ENCODE measurements at places on chromosomes 7 and 10.

DNA sequence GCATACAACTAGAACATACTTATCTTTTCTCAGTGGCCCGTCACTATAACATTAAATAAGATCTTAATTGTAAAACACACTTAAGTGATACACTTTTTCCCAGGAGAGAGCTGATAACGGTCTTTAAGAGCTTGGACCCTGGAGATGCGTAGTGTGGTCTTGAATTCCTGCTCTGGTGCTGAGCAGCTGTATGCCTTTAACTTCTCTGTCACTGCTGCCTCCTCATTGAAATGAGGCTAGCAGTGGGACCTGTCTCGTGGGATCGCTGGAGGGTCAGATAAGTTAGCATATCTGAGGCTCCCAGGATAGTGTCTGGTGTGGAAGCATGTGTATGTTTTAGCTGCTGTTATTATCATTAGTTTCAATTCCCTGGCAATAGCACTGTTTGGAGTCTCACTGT, 194.9 kb downstream of the SDK1 start:
- DNase-seq: no peak

GRCh38 chr10:128875956-128876736, 590.9 kb upstream of the MGMT start:
- DNase-seq: no peak

DNA sequence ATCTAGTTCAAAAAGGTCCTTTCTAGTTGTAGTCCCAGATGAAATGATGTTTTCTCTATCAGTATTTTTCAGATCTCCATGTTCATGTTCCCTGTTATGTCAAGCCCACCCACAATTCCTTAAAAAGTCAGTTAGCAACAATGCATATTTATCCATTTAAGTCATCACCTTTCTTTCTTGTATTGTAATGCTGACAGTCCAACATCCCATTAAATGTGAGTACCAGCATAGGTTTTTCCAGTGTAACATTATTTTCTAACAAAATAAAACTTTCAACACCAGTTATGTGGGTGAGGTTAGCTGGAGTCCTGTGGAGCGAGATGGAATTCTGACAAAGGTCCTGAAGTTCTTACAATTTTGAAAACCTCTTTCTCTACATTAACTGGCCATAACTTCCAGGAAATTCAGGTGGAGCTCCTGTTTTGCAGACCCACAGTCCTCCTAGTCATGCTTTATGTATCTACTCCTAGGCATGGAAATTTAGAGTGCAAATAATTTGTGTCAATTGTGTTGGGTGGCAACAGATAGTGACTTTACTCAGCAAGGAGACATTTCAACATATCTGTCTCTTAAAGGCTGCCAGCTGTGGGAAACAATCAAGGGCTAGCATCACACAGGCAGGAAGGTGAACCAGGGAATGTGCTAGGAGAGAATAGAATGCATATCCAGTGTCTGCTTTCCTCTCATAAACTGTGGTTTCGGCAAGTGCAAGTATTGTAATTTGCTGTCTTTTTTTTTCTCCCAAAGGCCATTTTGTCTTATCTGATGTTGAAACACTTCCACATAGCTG, 162.6 kb downstream of the MTERF1 start:
- no peak for DNase-seq

DNA sequence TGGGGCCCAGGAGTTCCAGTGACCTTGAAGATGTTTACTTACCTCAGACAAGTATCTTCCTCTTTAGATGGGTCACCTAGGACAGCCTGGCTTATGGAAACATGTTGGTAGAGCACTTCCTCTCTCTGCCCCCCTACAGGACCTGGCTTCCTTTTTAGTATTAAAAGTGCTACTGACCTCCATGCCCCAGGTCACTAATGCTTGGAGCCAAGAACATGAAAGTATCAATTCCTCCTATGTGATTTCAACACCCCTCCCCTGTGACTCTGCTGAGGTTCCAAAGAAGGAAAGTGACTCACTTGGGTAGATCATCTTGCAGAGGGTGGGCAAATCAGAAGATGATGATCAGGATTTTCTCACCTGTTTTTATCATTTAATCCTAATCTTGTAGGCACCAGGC, 125.3 kb upstream of the CCDC6 start:
- no peak for DNase-seq

DNA sequence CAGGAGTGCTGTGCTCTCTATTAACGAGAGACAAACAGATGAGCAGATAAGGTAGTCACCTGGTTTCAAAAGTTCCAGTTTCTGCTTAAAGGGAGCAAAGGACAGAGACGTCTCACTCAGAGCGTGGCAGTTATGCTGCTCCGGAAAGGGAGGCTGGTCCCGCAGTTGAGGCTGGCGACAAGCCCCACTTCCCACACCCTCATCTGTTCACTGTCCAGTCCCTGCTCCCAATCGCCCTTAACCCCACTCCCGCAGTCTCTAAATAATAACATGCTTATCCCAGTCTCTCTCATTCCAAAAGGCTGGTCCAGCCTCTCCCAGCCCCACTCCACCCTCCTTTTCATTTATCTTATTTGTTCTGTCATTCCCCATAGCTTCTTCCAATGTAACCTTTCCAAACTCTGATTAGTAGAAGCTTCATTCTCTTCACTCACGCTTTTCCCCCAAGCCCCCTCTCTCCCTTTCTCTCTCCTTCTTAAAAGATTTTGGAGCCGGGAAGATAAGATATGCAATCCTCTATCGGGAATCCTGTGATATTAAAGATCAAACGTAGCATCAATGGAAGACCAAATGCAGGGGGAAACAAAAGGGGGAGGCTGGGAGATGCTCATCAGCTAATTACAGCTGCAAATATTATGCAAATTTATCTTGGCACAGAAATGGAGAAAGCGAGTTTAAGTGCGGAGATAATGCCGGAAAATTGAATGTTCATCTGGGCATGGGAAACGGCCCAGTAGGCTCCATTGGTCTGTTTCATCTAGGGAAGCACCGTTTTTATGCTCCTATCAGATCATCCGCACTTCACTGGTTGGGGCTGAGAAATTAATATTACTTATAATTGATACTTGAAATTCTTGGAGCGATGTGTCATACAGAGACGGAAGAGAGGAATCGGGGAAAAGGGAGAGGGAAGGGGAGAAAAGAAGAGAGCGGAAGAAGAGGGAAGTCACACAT, 16.3 kb upstream of the GATA3 start:
- DNase-seq: no peak

GRCh38 chr7:69105092-69105491, 493.2 kb upstream of the AUTS2 start:
- no peak for DNase-seq

GRCh38 chr10:131485732-131486131, 174.2 kb upstream of the TCERG1L start:
- no peak for DNase-seq

GRCh38 chr7:124790645-124791044, 25.1 kb upstream of the GPR37 start:
- DNase-seq: no peak

- no peak for DNase-seq
Observed at GRCh38 chr7:121499624-121500023, 103.5 kb upstream of the FAM3C start.

- DNase-seq: no peak
Observed at GRCh38 chr10:59243611-59244195, 67.3 kb downstream of the PHYHIPL start.

- DNase-seq: no peak
Observed at GRCh38 chr7:16460789-16461493, 4.6 kb downstream of the SOSTDC1 start.

DNA sequence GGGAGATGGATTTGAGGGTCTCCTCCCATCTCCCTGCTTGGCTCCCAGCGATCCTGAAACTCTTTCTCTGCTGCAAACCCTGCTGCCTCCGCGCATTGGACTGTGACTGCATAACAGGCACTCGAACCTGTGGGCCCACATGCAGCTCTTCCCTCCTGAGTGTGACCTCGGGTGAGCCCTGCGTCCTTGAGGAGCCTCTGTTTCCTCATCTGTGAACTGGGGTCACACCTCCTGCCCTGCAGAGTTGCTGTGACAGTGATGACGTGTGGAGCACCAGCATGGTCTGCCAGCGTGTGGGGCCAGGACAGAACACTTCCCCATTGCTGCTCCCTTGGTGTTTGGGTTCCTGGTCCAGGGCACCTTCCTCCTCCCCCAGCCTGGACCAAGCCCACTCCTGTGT, 46.9 kb upstream of the PSMG3 start:
- no peak for DNase-seq

DNA sequence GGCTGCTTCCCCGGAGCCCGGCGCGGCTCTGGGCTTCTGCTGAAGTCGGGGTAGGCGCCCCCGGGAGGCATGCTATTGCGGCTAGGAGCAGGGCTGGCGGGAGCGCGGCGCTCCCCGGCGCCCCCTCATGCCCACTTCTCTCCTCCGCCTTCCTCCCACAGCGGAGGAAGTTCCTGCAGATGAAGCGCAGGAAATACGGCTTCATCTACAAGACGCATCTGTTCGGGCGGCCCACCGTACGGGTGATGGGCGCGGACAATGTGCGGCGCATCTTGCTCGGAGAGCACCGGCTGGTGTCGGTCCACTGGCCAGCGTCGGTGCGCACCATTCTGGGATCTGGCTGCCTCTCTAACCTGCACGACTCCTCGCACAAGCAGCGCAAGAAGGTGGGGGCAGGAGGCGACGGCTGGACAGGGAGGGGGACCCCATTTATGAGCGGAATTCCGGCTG, 479 bp downstream of the CYP26A1 start:
- DNase-seq: no peak

- no peak for DNase-seq
Observed at GRCh38 chr7:98300595-98301372, 19.3 kb downstream of the BRI3 start.

GRCh38 chr7:4449263-4449662, 232.8 kb upstream of the FOXK1 start:
- no peak for DNase-seq

DNA sequence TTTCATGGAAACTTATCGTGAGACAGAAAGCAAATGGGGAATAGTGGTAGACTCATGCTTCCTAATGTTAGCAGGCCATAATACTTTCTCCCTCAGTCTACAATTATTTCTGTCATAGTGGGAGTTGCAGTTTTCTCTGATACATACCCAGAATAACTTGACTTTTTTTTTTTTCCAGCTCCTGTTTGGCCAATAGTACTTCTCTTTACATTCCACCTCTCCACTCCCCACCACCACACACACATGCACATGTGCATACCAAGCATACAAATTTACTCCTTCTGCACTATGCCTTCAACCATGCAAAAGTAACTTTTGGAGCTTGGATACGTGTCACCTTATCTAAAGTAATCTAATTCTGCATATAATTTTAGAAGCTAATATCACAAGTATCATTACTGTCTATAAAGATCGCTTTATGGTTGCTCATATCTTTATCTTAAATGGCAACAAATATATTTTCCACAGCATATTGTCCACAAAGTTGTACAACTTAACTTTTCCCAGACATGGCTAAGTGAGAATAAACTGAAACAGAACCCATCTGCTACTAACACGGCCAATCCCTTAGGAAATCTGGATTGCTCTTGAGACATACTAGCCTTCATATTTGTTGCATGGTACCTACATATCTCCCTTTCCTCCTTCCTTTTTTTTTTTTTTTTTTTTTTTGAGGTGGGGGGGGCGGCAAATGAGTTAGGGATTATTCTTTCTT, 49.0 kb downstream of the TES start:
- no peak for DNase-seq

- DNase-seq: no peak
Observed at GRCh38 chr10:78660446-78661106, 408.2 kb upstream of the ZMIZ1 start.

GRCh38 chr7:88165697-88166096, 54.1 kb downstream of the SRI start:
- DNase-seq: no peak

DNA sequence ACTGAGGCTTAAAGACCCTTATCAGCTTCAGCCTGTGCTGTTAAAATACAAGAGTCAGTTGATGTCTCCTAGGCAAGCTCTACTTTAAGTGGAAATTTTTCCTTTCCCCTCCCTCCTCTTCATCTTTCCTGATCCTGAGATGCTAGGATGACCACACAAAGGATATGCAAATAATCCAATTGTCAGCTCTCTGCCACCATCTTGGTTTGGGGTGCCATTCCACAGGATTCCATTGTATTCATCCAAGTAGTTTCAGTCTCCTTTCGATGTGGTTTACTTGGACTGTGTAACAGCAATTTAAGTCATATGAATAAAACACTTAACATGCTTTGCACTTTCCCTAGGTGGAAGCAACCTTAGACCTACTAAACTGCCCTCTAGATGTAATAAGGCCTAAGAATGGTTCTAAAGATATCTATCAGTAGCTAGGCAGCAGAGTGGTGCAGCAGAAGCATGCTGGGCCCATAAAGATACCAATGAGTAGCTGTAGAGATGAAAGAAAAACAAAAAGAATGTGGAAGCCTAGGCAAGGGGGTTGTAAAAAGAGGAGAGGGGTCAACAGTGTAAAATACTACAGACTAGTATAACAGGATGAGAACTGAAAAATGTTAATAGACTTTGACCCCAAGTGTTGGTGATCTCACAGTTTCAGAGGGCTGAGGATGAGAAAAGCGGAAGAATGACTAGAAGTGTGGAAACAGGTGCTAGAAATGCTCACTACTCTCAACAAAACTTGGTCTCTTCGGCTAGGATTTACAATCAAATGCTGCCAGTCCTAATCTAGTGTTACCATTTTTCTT, 2.4 kb upstream of the CFAP69 start:
- DNase-seq: no peak

DNA sequence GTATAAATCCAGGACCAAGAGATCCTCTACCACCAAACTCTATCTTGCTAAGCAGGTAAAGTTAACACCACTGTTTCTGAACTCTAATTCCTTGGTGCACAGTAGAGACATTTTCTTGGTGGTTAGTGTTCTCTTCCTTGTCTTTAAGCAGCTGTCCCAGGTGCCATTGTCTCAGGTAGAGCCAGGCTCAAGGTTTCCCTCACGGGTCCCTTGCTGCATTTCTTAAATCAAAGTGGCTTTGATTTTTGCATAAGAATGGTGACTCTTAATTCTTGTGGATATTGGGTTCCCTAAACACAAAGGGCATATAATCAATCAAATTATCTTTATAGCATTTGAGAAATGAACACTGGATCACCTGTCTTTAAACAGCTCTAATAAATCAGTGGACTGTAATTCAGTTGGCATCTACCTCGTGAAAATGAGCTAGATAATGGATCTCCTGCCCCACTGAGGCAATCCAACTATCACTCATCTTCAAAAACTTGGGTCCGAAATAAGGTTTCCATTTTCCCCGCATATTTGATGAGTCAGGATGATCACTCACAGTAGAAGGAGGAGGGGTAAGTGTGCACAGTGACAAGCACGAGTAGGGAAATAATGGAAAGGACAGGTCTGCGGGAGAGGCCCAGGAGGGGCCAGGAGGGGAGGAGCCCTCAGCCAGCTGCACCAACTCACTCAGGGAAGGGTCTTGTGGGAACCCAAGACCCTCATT, 2.4 kb downstream of the ABCC2 start:
- no peak for DNase-seq

DNA sequence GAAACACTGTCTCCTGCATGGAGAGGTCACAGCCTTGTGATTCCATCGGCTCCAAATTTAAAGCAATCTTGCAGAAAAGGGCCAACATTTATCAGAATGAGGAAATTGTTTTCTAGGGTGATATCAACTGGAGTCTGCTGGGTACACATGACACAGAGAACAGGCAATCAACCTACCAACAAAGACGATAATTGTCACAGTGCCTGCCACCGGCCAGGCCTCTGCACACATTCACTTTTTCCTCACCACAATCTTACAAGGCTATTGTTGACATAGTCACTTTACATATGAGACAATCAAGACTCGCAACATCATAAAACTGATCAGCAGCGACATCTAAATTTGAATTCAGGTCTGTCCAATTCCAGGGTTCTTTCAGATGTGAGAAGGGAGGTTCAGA, 189.4 kb downstream of the KCNMA1 start:
- DNase-seq: no peak

Data from stimulated activated CD4-positive, alpha-beta T cell treated with anti-CD3 and anti-CD28 coated beads, Interleukin-15, amount 100 ng/mL, for 1 hour (primary cell).